SJSA1 (cell line): ENCODE measurements at places on chromosomes 6 and 20. TPM values are rescaled to one million over a fixed set of nuclear protein-coding genes. Genes with fewer than 3 reads are reported as not detected.
A peak's percentile ranks its signal among the peaks of the same experiment; 100 is the strongest.

The OR2H2 gene
- not detected in 2 replicates for total RNA-seq

DNA sequence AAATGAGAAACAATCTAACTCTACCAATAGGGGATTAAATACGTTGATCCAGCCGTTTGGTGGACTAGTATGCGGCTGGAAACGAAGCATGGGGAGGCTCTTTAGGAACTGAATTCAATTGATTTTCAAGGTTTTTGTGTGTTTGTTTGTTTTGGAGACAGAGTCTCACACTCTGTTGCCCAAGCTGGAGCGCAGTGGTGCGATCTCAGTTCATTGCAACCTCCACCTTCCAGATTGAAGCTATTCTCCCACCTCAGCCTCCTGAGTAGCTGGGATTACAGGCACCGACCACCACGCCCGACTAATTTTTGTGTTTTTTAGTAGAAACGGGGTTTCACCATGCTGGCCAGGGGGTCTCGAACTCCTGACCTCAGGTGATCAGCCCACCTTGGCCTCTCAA, 7.1 kb downstream of the CNPY3 start:
- DNase-seq, result no peak

DNA sequence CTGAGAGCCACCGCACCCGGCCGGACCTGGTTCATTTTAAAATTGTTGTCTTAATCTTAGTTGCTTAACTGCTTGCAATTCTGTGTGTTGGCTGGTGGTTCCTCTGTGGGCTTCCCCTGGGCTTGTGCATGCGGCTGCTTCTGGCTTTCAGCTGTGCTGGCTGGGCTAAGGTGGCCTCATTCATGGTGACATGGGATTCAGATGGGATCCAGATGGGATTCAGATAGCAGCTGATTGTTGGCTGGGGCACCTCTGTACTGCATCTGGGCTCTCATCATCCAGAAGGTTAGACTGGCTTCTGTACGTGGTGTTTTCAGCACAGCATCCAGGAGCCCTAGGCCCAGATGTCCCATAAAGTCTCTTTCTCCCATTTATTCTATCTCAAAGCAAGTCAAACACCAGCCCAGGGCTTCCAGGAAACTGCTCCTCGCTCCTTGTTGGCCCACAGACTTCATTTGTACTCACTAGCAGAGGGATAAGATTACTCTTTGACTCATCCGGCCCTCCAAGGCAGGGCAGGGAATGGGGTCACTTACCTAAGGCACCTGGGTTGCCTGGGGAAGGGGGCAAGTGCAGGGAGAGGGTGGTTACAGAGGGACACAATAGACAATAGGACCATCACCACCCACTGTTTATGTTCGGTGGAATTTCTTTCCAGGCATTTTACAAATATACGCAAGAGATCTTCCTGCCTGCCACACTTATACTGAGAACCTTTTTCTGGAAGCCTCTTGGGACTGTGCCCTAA, 10.2 kb upstream of the PEDS1 start:
- DNase-seq, result peak; percentile 33

DNA sequence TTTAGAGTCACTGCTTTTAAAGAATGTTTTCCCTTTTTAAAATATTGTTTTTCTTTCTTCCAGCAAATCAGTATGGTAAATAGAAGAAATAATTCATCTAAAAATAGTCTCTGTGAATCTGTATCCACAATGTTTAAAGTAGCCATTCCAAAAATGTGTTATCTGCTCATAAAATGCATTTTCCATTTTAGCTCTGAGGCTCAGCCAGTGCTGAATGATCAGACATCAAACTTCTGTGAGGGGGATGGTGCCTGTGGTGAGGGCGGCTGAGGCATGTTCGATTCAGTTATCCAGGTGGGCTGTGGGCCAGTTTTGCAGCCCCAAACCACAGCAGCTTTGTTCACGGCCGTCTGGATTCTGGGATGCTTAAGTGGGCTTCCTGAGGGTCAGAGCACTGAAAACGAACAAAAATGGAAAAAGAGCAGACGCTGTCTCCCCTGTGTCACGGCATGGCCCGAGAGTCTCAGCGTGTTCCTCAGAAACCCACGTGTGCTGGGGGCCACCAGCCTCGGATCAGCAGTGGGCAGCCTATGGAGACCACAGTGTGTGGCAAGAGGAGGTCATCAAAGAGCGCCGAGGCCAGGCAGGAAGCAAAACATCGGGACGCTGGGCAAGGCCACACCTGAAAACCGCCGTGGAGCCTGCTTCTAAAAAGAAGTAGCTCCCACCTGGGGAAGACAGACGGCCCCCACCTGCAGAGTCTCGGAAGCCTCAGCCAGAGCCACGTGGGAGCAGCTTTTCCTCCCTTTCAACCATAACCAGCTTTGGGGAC, 134.9 kb upstream of the THBS2 start:
- no peak for DNase-seq

- no peak for DNase-seq
These were observed 191.1 kb upstream of the HEY2 start for GRCh38 chr6:125558241-125558843.

The TFAP2C gene
- 0.92 and 1.1 TPM in 2 replicates for total RNA-seq

The PPP1R16B gene
- total RNA-seq, result 0.03 TPM in 1 of 2 replicates, not detected in the other

DNA sequence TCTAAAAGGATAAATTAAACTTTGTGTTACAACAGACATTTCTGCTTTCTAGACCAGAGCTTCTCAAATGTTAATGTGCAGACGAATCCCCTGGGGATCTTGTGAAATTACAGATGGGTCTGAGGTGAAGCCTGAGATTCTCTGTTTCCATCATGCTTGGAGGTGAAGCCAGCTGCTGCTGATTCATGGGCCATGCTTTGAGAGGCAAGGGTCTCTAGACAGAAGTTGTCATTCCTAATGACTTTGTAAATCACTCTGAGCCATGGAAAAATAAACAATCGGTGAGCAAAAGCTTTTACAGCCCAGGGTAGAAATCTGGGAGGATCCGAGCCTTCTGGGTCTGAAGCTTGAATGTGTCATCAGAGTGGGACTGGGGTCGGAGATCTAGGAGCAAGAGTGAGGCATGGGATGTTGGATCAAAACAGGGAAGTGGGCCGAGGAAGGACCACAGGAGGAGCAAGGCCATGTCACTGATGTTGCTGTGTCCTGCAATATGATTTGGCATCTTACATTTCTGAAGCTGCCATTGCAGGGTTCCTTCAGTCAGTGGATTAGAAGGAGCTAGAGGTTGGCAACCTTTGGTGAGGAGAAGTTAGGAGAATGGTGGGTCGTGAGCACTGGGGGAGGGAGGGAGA, 77.3 kb downstream of the TRMT11 start:
- peak; percentile 44 for DNase-seq

DNA sequence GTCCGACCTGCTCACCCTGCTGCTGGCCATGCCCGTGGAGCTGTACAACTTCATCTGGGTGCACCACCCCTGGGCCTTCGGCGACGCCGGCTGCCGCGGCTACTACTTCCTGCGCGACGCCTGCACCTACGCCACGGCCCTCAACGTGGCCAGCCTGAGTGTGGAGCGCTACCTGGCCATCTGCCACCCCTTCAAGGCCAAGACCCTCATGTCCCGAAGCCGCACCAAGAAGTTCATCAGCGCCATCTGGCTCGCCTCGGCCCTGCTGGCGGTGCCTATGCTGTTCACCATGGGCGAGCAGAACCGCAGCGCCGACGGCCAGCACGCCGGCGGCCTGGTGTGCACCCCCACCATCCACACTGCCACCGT, 885 bp downstream of the NTSR1 start:
- DNase-seq, result no peak

The FHL5 gene
- not detected in 2 replicates for total RNA-seq

The EYA2 gene
- total RNA-seq, result 0.08 TPM in 1 of 2 replicates, not detected in the other

The PAK5 gene
- not detected in 2 replicates for total RNA-seq

DNA sequence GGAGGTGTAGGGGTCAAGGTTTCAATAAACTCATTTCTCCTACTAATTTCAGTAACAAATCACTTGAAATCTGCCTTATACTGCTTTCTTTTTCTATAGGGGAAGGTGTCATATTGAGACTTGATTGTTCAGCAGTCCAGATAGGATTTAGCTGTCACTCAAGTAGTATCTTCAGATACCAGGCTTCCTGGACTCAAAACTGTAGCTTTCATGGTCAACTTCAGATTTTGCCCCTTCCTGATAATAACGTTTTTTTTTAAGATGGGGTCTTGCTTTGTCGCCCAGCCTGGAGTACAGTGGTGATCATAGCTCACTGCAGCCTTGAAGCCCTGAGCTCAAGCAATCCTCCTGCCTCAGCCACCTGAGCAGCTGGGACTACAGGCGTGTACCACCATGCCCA, 77.8 kb downstream of the JAG1 start:
- no peak for DNase-seq

DNA sequence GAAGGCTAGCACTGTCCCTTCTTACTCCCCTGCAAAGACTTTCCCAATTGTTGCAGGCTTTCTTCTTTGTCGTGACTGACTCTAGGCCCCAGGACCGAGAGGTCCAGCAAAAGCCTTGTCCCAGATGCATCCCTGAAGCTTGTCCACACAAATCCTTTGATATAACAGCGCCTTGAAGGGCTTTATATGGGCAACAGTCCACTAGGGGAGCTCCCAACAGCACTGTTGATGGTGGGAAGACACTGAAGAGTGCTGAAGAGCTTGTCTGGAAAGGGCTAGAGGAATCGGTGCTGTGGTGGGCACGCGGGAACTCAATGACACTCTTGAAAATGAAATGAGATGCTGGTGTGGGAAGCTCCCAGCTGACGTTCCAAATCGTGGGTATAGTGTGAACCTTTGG, 316.1 kb upstream of the CDH4 start:
- DNase-seq, result no peak

The VGLL2 gene
- total RNA-seq, result 0.05 TPM in 1 of 2 replicates, not detected in the other
